ENCODE measurements at places on chromosomes 6 and 20. TPM values are rescaled to one million over a fixed set of nuclear protein-coding genes. Genes with fewer than 3 reads are reported as not detected.

DNA sequence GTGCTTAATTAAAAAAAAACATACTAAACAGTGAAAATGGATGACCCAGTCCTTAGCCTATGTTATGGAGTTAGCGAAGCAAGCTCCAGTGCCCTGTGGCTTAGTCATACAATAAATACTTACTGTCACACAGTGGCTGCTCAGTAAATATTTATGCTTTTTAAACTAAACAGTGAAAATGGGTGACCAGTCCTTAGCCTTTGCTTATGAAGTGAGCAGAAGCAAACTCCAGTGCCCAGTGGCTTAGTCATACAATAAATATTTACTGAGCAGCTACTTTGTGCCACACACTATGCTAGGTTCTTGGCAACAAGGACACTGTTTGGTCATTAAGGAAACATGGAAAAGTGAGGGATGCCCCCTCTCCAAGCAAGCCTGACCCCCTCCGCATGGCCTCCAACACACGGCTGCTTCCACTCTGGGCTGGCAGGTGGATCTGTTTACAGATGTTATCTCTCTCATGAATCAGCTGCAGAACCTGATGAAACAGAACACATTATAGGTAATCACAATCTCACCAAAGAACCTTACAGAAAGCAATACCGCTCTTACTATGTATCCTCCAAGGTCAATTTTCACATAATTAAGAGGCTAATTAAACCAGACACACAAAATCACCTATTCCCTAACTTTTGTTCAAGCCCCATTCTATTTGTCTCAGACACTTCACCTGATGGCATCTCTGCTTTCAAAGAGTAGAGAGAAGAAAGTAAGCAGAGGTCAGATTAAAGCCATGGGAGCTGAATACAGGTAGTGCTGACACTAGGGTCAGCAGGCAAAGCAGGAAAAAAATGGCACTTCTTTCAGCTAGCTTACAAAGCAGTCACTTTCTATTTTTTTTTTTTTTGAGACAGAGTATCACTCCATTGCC is 27.3 kb downstream of the CDK5RAP1 start:
- no peak for DNase-seq

DNA sequence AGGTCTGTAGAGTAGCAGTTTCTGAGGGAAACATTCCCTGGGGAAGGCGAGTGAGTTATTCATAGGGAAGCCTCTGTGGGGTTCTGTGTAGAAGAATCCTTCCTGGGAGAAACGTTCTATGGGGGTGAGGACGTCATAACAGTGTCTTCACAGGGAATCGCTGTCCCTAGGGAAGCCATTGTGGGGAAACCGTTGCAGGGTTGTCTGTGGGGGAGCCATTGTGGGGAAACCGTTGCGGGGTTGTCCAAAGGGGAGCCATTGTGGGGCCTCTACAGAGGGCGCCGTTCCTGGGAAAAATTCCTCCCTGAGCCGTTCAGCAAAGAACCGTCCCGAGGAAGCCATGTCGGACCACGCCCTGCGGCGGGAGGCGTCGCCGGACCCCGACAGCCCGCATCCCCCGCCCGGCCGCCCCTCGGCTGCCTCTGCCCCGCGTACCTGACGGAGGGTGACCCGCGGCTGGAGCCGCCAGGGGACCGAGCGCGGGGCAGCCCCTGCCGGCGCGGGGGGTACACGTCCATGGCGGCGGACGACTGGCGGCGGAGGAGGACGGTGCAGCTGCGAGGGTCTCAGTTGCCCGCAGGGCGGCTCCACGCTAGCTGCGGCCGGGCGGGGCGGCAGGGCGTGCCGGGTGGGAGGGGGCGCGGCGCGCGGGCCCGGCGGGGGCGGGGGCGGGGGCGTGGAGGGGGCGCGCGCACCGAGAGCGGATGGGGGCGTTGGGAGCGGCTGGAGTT is at the start of gene DNAAF9:
Gene DNAAF9, minus strand, starts transcription at position 630 of the 731 bp plus-strand sequence. Its CDS starts 112 bp downstream, at position 518.
- peak; percentile 52 for DNase-seq

DNA sequence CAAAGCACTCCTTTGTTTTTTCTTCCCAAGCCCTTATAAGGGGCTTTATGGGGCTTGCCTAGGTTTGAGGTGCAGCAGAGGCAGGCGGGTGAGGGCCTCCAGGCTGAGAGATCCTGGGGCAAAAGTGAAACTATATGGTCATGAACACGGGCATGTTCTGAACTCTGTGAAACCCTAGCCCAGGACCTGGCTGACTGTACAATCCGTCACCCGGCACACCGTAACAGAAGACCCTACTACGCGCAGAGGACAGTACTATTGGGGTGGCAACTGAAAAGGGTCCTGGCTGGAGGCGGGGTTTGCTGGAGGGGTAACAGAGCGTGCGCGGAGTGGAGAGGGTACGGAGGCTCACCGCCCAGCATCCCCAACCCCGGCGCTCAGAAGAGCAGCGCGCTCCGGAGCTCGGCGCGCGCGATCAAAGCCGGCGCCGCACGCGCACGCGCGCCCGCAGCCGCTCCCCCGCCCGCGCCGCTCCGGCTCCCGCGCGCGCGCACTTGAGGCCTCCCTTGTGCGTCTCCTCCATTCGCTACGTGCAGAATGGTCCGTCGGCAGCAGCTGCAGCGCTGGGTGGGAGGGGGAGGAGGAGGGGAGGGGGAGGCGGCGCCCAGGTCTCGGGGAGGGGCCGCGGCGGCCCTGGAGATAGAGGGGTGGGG is 54.2 kb downstream of the MRPL14 start:
- DNase-seq: peak; percentile 95

GRCh38 chr6:151140767-151141166 is 99.0 kb upstream of the AKAP12 start:
- no peak for DNase-seq

DNA sequence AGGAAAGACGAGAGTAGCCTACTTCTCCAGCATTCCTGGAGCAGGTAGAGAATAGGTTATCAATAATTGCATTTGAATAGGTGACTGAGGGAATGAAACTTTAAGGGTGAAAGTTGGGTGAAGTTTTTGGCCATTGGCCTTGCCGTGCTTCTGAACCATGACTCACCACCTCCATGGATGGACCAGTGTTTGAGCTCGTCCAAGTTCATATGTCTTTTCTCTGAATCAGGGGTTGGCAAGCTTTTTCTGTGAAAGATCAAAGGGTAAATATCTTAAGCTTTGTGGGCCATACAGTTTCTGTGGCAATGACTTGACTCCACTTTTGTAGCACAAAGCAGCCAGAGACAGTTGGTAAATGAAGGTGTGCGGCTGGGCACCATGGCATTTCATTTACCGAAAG is 31.8 kb downstream of the SNRNP48 start:
- DNase-seq: no peak

DNA sequence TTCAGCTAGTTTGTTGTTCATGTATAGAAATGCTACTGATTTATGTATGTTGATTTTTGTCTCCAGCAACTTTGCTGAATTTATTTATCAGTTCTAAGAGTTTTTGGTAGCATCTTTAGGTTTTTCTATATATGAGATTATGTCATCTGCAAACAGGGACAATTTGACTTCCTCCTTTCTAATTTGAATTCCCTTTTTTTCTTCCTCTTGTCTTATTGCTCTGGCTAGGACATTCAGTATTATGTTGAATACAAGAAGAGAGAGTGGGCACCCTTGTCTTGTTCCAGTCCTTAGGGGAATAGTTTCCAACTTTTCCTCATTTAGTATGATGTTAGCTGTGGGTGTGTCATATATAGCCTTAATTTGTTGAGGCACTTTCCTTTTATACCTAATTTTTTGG is 58.2 kb downstream of the CDH26 start:
- no peak for DNase-seq

GMPR gene
- not detected for polyA plus RNA-seq

- DNase-seq: no peak
These were observed 2.3 kb upstream of the SLC23A2 start for GRCh38 chr20:5003626-5004025.

DNA sequence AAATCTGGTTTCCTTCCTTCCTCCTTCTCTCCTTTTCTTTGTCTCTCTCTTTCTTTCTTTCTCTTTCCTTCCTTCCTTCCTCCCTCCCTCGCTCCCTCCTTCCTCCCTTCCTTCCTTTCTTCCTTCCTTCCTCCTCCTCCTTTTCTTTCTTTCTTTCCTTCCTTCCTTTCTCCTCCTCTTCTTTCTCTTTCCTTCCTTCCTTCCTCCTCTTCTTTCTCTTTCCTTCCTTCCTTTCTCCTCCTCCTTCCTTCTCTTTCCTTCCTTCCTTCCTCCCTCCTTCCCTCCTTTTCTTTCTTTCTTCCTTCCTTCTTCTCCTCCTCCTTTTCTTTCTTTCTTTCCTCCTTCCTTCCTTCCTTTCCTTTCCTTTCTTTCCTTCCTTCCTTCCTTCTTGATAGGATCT is 61.2 kb downstream of the VIP start:
- no peak for DNase-seq

BHLHE23 gene
- polyA plus RNA-seq: not detected

DNA sequence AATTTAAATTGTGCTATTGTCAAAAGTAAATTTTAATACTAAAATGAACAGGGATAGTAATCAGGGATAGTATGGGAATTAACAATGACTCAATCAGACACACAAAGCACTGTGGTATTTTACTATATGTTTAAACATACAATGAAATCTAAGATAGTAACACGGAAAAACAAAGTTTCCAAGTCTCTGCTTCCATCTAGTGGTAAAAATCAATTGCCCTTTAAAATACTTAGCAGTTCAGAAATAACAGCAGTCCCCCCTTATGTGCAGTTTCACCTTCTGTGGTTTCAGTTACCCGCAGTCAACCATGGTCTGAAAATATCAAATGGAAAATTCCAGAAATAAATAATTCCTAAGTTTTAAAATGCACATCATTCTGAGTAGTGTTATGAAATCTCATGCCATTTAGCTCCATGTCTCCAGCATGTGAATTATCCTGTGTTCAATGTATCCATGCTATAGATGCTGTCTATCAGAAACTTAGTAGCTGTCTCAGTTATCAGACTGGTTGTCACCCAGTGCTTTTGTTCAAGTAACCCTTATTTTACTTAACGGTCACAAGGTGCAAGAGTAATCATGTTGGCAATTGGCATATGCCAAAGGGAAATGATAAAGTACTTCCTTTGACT is 58.5 kb downstream of the AHI1 start:
- DNase-seq: no peak

- DNase-seq: no peak
These were observed 679.5 kb downstream of the MAFB start for GRCh38 chr20:40009542-40009941.

- DNase-seq: no peak
These were observed 113.9 kb downstream of the PRDM1 start for GRCh38 chr6:106199998-106200397.

- no peak for DNase-seq
These were observed 78.8 kb upstream of the HMGN3 start for GRCh38 chr6:79313254-79313653.

GRCh38 chr6:20208687-20209378 is 3.4 kb downstream of the MBOAT1 start:
- no peak for DNase-seq

DNA sequence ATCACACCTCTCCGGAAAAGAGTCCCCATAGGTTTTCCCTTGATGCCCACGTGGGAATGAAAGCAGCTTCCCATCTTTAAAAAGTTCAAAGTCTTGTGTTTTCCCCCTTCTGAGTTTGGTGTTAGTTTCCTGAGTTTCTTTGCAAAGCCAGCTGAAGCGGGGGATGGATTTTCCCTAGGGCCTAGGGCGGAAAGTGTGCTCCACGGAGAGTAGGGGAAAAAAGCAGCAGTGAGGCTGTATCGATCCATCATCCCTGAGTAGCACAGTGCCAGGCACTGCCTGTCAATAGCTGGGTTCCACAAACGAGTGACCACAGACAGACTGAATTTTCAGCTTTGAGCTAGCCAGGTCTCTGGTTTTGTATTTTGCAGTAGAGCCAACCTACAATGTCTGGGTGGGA is 1.3 kb downstream of the DAAM2 start:
- no peak for DNase-seq

OR2H1 gene
- not detected for polyA plus RNA-seq

DNA sequence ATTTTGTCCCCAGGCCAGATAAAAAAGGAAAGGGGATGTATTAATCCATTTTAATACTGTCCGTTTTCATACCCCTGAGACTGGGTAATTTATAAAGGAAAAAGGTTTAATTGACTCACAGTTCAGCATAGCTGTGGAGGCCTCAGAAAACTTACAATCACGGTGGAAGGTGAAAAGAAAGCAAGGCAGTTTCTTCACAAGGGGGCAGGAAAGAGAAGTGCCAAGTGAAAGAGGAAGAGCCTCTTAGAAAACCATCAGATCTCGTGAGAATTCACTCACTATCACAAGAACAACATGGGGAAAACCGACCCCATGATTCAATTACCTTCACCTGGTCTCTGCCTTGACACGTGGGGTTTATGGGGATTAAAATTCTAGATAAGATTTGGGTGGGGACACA is 152.5 kb downstream of the IBTK start:
- DNase-seq: no peak

OPRM1 gene
- not detected for polyA plus RNA-seq

SYNDIG1 gene
- polyA plus RNA-seq: not detected

PEDS1 gene
- 21.9 TPM for polyA plus RNA-seq
